Activated CD8-positive, alpha-beta memory T cell treated with anti-CD3 and anti-CD28 coated beads for 1 hour (primary cell): ENCODE measurements at places on chromosomes 13 and 19.

- DNase-seq, result no peak
These were observed 602.9 kb downstream of the OLFM4 start for GRCh38 chr13:53631511-53631910.

DNA sequence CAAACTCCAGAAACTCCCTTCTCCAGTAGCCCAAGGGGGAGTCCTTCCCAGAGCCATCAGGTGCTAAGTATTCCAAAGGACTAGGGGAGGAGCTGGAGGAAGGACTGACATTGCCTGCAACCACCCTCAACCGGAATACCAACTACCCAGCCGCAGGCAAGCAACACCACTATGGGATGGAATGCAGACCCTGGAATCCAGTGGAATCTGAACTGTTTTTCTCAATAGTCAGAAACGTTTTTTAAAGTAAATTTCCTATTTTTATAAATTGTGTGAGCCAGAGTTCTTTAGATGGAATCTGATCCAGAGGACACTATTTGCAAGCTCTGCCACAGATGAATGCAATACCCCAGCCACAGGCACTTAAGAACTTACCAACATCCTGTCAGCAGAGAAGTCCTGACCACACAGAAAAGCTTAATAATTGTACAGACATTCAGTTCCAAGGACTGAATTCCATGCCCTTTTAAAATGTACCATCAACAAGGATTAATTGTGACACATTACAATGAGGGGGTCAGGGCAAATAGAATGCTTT, 92.1 kb downstream of the USP12 start:
- DNase-seq, result no peak

DNA sequence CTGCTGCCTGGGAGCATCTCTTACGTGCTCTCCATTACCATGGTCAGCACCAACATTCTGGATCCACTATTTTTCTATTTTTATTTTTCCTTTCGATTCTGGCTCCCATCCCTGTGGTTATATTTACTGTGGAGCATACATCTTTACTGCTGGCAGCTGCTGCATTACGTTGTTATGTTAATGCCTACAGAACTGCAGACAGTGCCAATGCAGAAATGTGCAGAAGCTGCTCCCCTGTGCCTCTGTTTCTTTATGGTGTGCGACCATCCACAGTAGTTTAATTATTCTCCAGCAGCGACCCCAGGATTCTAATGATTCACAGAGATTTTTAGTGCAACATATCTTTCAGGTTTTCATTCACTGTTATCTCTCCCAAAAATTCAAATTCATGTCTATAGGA, 911.7 kb upstream of the SLITRK6 start:
- DNase-seq, result no peak

- DNase-seq, result no peak
These were observed 732 bp upstream of the C2CD4C start for GRCh38 chr19:409516-410242.

DNA sequence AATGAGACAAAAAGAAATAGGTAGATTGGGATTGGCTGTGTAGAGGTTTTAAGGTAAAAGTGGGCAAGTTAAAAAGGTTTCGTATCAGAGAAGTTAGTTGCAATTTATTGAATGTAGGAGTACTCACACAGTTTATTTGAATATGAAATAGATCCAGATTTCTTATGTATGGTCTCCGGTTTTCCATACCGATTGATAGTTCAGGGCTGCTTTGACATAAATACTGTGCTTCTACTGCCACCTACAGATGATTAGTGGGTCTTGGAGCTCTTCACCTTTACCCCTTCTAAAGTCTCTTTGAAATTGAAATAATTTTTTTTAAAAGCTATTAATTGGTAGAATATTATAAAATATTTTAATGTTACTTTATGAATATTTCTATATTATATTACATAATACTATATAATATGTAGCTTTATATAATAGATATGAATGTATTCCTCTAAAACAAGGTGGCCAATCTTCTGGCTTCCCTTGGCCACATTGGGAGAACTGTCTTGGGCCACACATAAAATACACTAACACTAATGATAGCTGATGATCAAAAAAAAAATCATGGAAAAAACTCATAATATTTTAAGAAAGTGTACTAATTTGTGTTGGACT, 7.7 kb upstream of the GPR18 start:
- DNase-seq, result no peak

GRCh38 chr19:6686628-6686975, 16.6 kb upstream of the TNFSF14 start:
- DNase-seq, result no peak

- no peak for DNase-seq
These were observed 28.0 kb downstream of the AKT2 start for GRCh38 chr19:40257096-40257517.

DNA sequence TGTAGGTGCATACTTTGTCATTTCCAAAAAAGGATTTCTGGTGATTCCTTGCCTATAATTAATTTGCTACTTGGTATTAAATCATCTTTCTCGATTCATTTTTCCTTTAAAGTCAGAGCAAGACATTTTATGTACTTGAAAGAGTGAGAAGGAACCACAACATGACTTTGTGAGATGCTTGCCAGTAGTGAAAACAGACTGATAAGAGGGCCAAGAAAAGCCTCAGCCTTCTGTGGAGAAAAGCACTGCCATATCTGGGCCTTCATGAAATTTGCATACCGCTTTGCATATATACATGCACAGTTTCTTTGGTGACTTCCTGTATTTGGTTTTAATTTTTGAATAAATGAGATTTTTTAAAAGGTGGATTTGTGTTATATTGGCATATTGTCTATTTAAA, 128.4 kb downstream of the CDK8 start:
- no peak for DNase-seq

DNA sequence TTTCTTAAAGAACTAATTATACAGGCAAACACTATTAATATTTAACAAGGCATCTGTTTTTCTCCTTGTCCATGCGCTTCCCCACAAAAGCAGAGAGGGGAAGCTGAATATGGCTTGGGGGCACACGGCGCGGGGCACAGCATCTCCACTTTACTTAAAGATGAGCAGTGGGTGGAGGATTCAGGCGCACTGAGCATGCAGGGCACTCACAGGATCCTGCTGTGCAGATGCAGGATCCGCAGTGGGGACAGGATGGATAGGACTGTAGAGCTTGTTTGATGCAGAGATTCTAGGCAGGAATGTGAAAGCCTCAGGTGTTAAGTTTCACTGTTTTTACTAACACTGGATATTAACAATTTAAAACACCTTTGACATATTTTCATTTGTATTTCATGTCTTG, 43.3 kb downstream of the ATP11A start:
- no peak for DNase-seq

GRCh38 chr13:113840541-113841352, 23.1 kb downstream of the GAS6 start:
- DNase-seq, result no peak

DNA sequence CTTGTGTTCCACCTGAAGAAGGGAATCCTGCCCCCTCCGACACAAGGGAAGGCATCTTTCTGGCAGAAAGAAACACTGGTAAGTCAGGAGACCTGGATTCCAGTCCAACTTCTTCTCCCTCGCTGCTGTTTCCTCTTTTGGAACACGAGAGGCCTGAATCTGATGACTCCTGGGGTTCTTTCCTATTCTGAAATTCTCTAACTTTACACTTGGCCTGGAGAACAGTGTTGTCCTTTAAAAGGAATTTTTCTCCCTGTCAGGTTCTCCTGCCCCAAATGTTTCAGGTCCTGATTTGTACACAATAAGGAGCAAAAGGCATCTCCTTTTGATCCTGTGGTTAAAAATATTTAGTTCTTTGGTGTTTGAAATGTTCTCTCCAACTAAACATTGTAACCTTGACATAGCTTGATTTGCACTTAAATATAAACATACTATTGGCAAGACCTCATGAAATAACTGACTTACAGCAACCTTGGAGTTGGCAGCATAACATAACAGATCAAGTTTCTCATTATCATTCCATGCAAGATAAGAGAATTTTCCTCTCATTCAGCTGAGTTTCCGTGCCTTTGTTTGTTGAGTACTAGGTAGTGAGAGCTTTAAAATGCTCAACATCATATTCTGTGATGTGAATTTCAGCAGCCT, 244.8 kb downstream of the COG6 start:
- DNase-seq, result no peak

DNA sequence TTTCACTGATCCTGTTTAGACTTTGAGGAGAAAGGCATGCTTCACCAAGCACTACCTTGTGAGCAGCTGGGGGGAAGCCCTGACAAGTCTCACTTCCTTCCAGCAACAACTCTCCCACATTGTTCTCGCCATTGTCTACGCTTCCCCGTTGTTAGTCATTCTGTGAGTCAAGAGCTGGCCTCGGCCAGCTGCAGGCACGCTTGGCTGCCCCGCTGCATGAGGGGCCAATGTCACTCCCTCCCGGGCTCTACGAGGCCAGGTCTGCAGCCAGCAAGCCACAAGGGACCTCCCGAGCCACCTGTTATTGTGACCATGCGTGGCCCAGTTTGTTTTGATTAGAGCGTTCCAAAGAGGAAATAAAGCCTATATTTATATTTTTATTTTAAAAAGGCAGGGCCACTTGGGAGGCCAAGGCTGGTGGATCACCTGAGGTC, 220.9 kb downstream of the FOXO1 start:
- no peak for DNase-seq

DNA sequence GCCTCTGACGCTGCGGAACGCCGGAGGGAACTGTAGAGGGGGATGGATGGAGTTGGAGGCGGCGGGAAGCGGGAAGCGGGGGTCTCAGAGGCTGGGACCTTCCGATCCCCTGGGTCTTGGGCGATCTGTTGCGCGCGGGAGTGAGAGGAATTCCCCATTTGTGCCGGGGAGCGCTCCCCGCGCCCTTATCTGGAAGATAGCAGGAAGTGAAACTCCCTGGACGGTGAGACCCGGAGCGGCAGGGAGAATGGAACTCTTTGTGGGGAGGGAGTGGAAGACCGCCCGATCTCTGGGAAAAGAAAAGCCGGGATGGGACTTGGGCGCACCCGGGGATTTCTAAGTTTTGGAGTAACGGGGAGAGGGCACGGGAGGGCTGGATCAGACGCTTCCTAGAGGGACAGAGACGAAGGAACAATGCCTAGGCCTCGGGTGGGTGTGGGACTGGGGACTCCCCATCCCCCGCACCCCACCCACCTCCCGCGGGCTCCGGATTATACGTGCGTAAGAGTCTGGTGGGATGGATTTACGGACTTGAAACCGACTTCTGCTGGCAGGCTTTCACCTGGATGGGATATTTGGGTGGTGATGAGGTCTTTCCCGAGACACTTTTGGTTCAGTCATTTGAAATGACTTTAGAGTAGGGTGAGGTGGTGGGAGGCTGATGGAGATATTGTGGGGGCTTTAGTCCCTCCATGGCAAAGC, 495 bp downstream of the LSR start:
- DNase-seq, result no peak

- DNase-seq, result no peak
These were observed 43.4 kb upstream of the URAD start for GRCh38 chr13:28031896-28032288.

DNA sequence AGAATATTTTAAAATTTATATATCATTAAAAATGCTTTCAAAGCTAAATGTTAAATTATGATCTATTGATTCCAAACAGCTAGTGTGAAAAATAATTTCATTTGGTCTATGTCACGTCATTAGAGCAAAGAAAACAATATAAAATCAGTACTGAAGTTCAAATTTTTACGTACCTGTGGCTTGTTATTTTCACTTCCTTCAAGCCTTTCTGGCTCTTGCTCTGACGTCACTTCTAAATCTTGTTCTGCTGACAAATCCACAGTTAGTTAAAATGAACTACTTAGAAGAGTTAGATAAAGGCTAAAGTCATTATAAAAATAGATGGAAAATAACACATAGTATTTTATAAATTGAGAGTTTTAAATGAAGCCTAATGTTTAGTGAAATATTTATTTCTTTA, 147.7 kb upstream of the TUBA3C start:
- no peak for DNase-seq

DNA sequence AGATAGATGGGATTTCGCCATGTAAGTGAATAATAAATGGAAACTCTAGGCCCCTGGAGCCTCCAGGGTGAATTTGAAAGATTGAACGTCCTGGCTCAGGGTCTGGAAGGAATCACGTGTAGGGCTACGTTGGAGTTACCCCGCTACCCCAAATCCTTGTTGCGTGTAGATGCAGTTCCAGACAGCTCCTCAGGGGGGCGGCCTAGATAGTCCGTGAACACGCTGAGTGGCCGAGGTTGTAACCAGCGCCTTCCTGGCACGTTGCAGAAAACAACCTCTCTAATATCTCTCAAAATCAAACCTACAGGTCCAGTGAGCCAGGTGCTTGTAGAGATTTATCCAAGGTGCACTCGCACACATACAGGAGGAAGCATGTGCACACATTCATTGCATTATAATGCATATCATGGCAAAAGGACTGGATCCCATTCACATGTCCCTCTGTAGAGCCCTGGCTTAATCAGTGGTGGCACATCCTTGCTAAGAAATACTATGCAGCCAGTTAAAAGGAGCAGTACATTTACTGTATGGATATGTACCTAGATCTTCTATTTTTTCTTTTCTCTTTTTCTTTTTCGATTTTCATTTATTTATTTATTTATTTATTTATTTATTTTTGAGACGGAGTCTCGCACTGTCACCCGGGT, 2.5 kb upstream of the KEAP1 start:
- peak; percentile 57 for DNase-seq
